ENCODE measurements at places on chromosomes 2 and 18. TPM values are rescaled to one million over a fixed set of nuclear protein-coding genes. Genes with fewer than 3 reads are reported as not detected.

Gene CGREF1
- total RNA-seq, result 5.2 TPM

DNA sequence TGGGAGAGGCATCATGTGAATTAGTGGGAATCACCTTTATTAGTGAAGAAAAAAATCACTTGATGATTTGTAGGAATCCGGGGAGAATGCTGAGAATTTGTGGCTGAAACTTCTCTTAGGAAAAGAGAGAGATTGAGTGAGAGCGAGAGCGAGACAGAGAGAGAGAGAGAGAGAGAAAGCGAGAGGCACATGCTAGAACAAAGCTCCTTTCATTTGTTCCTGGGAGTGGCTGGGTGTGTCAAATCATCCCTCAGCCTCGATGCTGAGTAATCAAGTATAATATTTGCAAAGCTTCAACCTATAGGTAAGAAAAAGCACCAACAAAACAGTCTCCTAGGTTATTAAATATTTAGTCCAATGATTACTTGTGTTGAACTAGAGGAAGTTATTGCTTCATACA, 4.4 kb upstream of the SERPINB5 start:
- DNase-seq, result peak; percentile 26

DNA sequence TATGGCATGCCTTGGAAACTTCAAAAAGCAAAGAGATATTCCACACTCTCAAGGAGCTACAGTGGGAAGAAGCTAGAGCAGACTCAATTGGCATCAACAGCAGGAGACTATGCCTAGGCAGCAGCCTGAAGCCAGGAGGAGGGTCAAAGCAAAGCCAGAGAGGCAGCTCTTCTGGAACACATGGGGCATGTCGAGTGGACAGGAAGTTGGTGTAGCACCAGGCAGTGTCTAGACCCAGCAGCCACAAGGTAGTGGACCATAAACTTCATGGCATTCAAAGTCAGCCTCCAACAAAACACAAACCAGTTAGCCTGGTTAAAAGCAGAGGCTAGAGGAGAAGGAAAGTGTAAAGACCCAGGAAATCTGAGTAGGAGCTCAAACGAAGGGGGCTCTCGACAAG, 311.2 kb upstream of the PKDCC start:
- DNase-seq, result no peak

DNA sequence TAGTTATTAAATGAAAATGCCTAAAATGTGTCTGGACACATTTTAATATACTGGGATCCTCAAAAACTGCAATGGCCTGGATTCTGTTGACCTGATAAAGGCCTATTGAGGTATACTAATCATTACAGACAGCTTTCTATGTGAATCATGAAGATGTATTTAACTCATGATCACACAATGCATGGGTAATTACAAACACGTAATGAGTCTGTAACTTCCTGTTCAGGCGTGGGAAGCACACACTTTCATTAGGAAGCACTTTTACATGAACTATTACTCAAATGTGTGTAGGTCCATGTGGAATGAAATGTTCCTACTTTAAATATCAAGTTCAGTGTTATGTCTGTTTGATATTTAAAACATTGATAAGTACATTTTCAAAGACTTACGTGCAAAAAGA, 108.7 kb downstream of the NCKAP5 start:
- DNase-seq, result no peak

DNA sequence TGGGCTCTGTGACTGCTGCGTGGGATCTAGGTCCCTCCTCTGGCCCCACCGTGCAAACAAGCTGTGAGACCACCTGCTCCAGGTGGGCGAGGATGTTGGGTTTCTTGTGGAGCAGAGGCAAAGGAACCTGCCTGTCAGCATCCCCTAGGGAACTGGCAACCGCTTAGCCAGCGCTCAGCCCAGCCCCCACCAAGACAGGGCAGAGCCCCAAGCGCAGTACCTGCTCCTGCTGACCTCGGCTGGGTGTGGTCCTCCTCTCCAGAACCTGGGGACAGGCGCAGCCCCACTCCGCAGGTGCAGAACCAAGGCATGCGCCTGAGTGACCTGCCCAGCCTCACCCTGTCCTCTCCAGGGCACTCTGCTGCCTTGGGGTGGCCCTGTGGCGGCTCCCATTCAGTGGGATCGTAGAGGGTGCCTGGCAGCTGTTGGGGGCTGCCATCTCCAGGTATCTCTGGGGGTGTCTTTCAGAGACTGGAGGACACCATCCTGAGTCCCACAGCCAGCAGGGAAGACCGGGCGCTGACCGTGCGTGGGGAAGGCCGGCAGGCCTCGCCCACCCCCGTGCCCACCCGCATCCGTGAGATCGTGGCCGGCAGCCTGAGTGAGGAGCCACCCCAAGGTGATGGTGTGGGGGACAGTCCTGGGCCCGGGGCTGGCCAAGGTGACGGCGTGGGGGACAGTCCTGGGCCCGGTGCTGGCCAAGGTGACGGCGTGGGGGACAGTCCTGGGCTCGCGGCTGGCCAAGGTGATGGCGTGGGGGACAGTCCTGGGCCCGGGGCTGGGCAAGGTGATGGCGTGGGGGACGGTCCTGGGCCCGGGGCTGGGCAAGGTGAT, 12.3 kb downstream of the CROCC2 start:
- no peak for DNase-seq

GRCh38 chr18:49227441-49228165, 232.8 kb downstream of the DYM start:
- no peak for DNase-seq

Gene IL37
- total RNA-seq, result 0.36 TPM

Gene NTSR2
- not detected for total RNA-seq

Gene C2orf66
- not detected for total RNA-seq

Gene TBR1
- not detected for total RNA-seq

- peak; percentile 77 for DNase-seq
Observed at GRCh38 chr2:215833531-215834162, 179.7 kb downstream of the MREG start.

GRCh38 chr2:175935289-175936181, 66.5 kb downstream of the LNPK start:
- no peak for DNase-seq

Gene CCDC178
- total RNA-seq, result not detected

DNA sequence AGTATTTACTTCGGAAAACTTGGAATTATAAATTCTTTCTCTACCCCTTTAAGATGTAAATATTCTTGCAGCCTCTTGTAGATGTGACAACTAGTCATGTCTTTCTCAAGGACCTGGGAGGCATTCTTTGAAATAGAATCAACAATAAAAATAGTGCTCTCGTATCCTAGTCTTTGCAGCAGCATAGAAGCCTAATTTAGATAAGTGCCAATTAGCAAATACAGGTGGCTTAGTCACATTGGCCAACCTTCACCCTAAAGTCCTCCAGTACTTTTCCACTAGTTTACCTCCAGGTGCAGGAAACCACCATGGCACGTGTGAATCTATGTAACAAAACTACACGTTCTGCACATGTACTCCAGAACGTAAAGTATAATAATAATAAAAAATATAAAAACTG, 3.5 kb upstream of the ZSWIM2 start:
- DNase-seq, result no peak

Gene IL18R1
- total RNA-seq, result 0.10 TPM

DNA sequence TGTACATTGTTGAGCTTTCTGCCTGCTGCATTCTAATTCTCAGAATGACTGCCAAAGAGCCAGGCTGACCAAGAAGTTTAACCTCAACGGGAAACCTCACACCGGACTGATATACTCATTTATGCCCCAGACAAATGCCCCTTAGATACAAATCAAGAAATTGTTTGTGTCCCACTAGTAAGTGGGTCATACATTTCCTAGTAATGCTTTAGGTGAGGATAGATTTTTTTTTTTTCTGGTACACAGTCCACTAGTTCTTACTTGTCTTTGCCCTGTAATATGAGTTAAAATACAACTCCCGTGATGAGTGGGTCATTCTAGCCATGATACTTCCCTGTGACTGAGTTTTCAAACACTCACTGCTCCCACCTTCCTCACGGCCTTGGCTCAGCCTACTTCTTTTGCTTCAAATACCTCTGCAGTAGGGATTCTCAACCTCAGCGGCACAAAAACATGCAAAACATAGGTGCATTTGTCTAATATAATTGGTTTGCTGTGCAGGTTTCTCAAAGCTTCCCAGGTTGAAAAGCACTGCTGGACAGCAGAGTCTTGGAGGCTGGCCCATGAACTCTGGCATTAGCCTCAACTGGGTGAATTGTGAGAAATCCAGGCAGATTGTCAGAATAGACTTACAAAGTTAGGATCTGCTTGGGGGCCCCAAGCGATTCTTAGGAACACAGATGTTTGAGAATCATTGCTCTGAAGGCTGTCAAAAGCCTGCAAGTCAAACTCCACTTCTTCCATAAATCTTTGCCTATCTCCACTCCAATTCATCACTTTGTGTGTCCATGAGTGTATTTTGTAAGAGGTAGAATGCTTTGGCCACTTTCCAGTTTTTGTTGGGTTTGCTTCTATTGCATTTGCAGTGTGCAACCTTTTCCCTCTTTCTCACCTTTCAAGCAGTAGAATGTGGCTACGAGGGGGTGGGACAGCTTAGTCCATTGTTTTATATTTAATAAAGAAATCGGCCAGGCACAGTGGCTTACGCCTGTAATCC, 35.5 kb downstream of the TGIF1 start:
- no peak for DNase-seq

- DNase-seq, result no peak
Observed at GRCh38 chr18:58102018-58102417, 58.0 kb downstream of the NEDD4L start.

DNA sequence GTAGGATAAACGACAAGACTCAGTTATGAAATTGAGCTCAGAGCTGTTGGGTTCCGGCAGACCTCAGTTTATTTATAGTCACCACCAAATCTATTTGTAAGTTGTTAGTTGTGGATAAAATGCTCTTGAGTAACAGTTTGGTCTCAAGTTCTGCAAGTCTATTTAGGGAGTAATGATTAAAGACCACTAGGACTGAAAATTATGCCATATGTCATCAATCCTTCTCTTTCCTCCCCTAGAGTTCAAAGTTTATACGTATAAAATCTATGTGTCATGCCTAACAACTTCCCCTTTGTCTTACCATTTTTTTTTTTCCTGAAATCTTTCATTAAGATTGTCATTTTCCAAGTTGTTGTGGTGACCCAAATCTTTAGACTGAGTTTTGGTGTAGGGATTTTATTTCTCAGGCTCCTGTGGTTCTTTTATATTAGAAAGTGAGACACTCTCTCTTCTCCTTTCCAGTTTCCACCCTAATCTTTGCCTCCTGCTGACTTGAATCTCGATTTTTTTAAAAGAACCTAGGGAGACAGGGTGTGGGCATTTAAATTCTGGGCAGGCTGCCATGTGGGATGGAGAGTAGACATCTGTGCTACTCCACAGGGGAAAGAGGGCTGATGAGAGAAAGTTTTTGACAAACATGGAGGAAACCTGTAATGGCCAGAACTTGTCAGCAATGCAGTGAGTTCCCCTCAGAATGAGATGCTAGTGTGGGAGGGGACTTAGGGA, 51.0 kb downstream of the LAMA3 start:
- DNase-seq, result peak; percentile 71

DNA sequence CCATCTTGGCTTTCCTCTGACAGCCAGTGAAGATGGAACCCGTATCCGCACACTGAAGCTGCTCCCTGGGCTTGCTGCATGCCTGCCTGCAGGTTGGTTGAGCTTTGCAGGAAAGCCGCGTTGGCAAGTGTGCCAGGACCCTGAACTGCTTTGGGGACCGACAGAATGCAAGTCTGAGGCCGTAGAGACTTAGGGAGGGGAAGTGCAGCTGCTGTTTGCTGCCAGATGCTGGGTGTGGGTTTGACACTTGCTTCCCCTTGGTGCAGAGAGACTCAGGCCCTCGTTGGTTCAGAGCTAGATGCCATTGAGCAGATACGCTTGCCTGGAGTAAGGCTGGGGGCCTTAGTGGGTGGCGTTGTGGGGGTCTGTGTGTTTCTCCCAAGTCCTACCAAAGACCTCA, 13.1 kb upstream of the PHLPP1 start:
- DNase-seq, result no peak

Gene C2orf72
- total RNA-seq, result 0.48 TPM

Gene CFAP210
- not detected for total RNA-seq

Gene UGT1A7
- total RNA-seq, result not detected

DNA sequence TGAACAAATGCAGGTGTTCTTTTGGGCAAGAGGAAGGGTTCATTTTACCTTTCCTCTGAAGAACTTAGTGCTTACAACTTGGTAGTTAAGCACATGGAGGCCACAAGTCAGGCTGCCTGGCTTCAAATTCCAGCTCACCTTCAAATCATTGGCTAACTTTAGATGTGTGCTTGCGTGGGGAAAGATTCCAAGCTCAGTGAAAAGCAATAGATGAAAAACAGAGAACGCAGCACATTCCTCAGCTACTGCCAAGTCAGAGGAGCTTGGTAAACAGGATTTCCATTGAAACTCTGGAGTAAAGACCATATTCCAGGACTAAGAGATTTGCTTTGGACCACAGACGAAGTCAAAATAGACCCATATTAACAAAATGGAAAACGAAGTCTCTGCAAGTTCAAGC, 96.3 kb upstream of the ASB18 start:
- no peak for DNase-seq

Gene CMPK2
- 3.7 TPM for total RNA-seq

DNA sequence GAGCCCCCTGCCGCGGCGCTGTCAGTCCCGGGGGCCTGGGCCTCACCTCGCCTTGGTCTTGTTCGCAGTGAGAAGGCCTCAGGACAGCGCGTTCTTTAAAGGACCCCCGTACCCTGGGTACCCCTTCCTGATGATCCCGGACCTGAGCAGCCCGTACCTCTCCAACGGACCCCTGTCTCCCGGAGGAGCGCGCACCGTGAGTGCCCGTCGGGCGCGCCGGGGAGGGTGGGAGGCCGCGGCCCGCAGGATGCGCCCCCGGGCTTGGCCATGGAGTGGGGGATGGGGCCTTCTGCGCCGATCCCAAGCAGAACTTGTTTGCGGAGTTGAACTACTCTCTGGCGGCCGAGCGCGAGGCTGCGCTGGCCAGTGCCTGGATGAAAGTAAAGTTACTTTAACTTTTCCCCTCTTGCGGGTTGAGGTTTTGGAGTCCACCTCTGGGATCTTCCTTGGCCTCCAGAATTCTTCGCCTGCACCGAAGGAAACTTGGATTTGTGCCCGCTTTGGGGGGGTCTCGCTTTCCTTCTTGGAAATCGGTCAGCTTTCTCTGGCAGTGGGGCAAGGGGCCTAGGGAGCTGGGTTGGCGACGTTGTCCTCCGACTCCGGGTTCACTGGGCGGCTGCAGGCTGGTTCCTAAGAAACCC, 1.2 kb downstream of the TCF7L1 start:
- DNase-seq, result no peak

GRCh38 chr2:43132683-43133301, 93.6 kb downstream of the ZFP36L2 start:
- no peak for DNase-seq

Data from RPMI7951 (cell line).